ENCODE measurements at places on chromosomes 3 and 15.

GRCh38 chr3:24278543-24278942 is 216.1 kb downstream of the THRB start:
- no peak for DNase-seq

DNA sequence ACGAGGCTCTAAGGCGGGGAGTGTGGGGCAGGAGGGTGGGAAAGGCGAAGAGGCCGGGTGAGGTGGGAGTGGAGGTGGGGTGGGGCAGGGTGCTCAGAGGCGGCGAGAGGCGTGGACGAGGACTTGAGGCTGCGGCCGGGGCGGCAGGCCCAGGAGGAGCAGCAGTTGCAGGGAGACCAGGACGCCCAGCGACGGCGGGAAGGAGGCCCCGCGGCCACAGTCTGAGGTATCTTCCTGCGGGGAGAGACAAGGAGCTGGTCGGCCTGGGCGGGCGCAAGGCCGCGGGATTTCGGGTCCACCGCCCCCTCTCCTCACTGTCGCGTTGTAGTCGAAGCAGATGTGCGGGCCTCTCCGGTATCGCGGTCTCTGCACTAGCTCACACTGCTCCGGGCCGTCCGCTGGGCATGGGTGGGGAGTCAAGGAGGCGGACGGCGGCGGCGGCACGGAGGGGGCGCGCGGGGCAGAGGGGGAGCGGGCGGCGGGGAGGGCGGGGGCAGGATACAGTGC is 5.3 kb upstream of the TMEM115 start:
- DNase-seq, result no peak

DNA sequence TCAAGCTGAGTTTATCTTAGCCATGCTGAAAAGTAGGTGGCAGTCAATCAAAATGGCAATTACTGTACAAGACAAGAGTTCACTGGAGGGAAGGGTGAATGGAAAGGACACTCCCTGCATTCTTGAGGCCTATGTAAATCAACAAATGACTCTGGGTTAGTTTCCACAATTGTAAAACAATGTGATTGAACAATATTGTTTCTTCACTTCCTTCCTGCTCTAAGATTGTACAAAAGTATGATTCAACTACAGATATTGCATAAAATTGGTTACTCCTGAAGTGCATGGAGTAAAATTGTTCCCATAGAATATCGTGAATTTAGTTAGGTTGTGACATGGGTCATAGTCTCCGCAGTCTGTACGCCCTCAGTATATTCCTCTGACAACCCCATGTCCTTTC is 277.6 kb downstream of the LPP start:
- DNase-seq, result no peak

DNA sequence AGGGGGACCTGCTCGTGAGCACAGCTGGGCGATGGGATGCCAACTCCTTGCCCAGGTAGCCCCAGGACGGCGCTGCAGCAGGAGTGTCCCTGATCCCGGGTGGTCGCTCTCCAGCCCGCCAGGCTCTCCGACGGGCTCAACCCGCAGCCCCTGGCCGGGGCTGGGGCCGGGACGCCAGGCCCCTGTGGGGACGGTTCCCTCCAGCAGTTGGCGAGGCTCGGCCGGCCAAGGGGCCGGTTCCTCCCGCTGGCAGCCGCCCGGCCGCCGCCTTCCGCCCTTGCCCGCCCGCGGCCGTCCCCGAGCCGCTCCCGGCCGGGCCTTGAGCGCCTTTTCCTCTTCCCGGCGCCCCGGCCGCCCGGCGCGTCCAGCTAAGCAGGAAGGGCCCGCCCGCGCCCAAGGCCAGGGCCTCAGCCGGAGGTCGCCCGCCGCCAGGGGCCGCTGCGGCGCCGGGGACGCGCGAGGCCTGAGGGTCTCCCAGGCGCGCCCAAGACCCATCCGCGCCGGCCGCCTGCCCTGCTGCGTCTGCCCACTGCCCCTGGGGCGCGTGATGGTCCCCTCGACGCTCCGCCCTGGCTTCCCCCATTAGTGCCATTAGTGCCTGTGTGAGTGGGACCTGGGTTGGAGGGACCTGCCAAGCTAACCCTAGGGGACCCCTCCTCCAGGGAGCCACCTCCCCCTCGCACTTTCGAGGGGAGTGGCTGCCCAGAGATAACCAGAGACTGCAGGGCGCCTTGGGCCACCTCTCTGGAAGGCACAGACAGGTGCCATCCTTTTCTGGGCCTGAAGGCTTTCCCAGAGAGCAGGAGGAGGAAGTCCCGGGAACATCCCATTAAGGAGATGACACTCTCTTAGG is 106.4 kb downstream of the FBLN2 start:
- DNase-seq, result no peak

DNA sequence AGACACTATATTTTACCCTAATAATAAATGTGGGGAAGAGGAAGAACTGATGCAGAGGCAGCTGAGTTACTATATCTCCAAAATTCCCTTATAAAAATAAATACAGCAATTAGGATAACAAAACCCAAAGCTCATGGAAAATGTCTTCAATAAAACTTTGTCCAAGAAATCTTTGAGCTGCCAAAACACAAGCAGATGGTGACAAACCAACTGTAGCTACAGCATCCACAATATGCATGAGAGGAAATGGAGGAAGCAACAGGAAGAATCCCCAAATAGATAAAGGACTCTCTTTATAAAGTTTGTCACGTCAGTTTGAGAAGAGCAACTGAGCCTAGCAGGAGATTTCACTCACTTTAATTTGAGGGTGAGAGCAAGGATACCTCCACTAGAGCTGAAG is 638.2 kb downstream of the IGSF11 start:
- DNase-seq, result no peak

- no peak for DNase-seq
These were observed 284.8 kb upstream of the CFAP20DC start for GRCh38 chr3:59334585-59334984.

DNA sequence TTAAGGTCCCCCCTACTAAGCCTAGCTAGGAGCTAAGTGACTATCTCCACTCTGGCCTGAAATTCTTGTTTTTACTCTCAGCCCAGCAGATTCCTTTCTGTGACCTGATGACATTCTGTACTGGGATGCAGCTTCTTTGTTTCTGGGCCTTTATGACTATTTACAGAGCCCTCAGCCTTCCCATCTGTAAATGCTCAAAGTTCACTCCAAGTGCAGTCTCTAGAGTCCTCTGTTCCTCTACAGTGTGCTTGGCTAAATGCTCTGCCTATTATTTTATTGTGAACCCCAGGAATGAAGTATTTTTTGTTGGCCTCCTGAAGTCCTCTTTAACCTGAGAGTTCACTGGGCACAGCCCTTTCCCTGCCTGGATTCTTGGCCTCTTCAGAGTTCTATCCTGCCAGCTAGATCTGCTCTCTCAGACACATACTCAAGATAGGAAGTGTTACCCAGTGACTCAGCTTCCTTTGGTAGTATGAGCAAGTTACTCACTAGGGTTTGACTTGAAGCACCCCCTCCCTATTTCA is 278.1 kb upstream of the P2RY1 start:
- DNase-seq, result no peak

DNA sequence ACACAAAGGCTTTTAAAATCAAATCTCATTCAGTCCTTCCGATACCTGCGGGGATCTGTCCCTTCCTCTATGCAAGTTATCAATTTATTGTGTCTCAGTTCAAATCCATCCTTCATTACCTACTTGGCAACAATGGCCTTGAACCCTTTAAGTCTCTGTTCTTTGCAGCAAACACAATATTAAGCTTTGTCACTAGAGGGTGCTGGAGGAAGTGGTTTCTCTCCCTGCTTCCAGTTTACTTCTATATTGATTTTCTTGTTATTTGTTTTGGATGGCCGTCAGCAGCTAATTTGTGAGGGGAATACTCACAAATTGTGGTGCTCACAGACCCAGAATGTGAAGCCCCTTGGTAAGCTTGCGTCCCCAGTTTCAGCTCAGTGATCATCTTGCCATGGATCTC is 278.3 kb downstream of the FGF12 start:
- no peak for DNase-seq

DNA sequence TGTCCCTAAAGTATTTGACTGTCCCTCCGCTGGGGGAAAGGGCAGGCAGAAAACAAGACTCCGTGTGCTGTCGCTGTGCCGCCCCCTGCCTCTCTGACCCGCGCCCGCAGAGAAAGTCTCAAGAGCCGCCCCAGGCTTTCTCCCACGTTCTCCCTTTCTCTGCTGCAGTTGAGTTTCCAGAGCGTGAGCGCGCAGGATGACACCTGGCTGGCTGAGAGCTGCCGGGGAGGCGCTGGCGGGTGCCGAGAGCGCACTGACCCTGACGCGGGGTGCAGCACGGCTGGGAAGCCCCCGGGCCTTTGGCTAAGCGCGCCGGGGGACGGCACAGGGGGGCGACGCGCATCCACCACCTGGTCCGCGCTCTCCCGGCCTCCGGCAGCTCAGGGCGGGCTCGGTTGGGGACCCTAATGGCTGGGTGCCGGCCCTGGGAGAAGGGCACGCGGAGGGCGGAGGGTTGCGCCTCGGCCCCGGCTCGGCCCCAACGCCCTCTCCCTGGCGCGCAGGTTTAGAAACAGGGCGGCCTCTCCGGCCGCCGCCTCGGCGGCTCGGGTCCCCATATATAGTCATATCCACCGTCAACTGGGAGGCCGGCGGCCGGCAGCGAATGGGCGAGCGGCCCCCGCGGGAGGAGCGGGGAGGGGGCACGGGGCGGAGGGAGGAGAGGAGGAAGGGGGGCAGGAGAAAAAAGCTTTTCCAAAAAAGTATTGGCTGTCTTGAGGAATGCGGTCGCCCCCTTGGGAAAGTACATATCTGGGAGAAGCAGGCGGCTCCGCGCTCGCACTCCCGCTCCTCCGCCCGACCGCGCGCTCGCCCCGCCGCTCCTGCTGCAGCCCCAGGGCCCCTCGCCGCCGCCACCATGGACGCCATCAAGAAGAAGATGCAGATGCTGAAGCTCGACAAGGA is at the start of gene TPM1:
Gene TPM1 (plus strand): TSS at position 774 of the 903 bp plus-strand sequence. CDS start 83 bp downstream, at position 857.
- no peak for DNase-seq

DNA sequence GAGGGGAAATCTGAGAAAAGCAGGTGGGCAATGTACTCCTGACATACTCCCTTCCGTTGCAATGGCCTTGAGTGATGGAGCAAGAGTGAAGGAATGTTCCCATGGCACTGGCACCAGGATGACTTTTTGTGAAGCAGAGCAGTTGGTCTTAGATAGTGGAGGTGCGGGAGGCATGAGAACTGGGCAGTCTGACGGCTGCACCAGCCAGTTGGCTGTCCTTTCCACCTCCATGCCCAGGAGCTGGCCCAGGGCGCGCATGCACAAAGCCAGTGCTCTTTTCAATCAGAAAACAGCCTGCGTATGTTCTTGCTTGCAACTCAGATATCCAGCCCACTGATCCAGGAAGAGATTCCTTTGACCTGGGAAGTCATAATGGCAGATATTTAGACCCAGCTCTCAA is 136.8 kb downstream of the PGPEP1L start:
- DNase-seq, result no peak

DNA sequence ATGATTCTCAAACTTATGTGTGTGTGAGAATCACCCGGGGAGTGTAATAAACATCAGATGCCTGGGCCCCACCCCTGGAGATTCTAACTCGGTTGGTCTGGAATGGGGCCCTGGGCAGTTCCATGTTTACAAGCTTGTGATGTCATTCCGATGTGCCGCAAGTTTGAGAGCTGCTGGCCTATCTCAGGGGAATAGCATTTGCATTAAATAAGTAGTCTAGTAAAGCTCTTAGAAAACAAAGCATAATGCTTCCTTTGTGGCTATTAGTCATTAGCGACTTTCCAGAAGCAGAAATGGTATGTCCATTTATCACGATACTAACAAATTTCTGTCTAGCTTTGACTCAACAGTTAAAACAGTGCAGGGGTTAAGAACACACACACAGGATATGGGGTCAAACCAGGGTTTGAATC is 20.9 kb downstream of the PGBD4 start:
- DNase-seq, result no peak

GRCh38 chr3:193852901-193853300 is 259.9 kb downstream of the OPA1 start:
- no peak for DNase-seq

DNA sequence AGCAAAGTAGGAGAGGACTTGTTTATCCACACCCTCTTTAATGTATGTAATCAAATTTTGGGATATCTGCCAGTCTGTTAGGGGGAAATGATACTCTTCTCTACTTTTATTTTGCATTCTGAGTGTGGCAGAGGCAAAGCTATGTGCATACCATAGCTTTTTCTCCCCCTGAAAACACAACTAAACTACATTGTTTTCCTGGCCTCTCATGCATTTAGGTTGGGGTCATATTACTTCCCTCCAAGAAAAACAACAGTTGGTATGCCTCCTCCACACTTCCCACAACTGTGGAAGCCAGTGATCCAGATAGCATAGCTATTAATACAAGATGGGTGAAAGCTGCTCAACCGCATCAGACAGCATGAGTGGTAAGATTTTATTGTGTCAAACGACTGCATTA is 6.9 kb downstream of the RPL15 start:
- no peak for DNase-seq

GRCh38 chr3:146326875-146327543 is 76.1 kb upstream of the PLSCR4 start:
- no peak for DNase-seq

DNA sequence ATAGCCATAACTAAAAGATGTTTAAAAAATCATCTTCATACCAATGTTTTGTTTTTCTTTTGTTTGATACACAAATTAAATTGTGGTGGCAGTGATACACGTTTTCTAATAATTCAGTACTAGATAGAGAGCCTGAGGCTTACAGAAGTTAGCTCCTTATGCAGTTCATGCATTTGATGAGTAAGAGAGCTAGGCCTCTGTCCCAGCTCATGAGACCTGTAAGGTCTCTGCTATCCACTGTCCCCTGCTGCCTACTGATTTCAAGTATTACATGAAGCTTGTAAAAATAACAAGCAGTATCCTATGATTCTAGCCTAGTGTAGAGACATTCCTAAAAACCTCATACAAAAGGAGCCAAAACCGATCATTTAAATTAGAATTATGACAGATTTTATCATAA is 144.5 kb downstream of the MBNL1 start:
- DNase-seq, result no peak

DNA sequence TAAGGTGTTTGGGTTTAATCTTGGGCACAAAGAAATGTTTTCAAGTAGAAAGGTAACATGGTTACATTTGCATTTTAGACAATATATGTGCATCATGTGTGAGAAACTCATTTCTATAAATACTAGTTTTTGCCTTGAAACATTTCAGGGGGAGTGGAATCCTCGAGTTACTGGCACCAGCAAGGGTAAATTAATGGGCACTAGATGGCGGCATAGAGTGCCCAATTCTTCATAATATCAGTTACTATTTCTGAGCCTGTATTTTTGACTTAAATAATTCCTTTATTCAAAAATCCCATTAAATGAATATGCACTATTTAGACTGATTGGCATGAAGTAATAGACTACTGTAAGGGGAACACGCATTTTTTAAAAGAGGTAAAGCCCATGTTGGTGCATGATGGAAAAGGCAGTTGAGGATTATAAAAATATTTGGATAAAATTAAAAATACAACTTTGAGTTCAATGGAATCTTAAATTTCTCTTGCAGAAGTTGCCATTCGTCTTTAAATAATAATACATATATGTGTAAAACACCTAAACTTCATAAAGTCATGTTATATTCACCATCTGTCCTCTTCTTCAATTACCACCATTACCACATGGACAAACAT is 106.3 kb downstream of the ZBTB20 start:
- DNase-seq, result no peak
